ENCODE measurements at places on chromosomes 16 and 17.

- no peak for DNase-seq
These were observed 14.6 kb upstream of the CSNK1D start for GRCh38 chr17:82287868-82288801.

DNA sequence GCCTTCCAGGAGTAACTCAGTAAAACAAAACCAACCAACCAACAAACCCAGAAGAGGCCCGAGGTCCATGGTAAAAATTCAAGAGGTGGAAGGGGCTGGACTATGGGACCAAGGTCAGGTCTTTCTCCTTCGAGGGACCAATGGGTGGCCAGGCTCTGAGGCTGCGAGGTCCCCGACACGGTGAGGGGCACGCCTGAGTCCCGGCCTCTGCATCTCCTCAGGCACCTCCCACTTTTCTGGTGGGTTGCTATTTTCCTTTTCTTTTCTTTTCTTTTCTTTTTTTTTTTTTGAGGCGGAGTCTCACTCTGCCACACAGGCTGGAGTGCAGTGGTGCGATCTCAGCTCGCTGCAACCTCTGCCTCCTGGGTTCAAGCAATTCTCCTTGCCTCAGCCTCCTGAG is 18.0 kb downstream of the CD7 start:
- DNase-seq, result peak; percentile 30

DNA sequence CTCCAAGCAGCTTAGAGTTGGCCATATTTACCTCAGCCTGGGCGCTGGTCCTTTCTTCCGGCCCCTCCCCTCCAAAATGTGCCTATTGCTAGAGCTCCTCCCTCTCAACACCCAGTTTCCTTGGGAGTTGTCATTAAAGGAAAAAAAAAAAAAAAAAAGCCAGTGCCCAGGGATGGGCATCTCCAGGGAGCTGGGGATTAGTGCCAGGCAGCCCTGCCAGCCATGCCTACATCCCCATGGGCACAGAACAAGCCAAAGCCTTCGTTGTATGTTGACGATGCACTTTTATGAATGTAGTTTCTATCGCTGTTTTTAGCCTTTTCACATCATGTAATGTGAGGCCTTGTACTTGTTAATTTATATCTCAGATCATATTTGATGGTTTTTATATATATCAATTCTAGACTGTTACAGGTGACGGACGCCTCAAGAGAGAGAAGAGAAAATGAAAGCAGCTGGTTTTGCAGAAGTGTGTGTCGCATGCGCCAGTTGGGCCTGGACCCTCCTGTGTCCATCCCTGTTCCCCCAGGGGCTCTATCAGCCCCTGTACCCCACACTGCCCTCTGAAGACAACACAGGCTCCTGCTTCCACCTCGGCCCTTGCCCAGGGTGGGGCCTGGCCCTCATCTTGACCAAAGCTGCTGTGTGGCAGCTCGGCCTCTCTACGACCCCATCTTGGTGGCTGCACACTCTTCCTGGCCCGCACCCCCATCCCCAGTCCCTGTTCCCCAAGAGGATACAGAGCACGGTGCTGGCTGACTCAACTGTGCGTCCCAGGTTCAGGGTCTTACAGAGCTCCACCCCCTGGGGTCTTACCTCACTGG is 4.8 kb downstream of the LIMD2 start:
- DNase-seq, result no peak

GRCh38 chr17:76200354-76200753 is 39.9 kb downstream of the RNF157 start:
- no peak for DNase-seq

- peak; percentile 57 for DNase-seq
These were observed 251.1 kb downstream of the SEC14L1 start for GRCh38 chr17:77391668-77392375.

GRCh38 chr17:58517378-58517927 is 3.0 kb upstream of the MTMR4 start:
- no peak for DNase-seq

Measured in stimulated activated CD4-positive, alpha-beta T cell treated with anti-CD3 and anti-CD28 coated beads, Interleukin-4, amount 100 ng/mL, for 24 hours (primary cell).